Bronchial epithelial cell (primary cell): ENCODE measurements at places on chromosomes 1 and 21.

- peak; percentile 70 for DNase-seq
Observed at GRCh38 chr1:178055779-178056471, 38.0 kb upstream of the RASAL2 start.

DNA sequence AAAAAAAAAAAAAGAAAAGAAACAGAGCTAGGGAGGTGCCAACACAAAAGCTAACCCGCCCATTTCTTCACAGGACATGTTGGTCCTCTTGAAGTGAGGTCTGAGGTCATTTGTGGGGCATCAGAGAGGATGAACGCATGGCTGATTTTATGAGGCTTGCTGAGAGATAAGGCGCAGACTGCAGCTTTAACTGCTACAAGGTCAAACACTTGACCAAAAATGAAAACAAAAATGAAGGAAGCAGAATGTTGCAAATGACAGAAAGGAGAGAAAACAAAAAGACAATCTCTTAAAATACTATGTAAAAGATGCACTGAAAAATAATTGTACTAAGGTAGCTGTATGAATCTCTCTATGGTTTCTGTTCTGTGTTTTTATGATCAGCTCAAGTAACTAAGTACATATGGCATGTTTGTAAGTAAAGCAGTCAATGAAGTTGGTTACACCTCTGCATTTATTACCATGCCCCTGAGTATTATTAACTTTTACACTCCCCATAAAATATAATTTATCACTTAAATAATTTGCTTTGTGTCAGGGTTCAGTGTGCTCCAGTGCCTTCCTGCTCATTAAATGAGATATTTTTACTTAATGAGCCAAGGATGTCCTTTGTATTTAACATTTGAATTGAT lies 249.1 kb upstream of the NR5A2 start:
- DNase-seq, result no peak

- peak; percentile 50 for DNase-seq
Observed at GRCh38 chr1:78102082-78102481, 56.3 kb downstream of the GIPC2 start.

DNA sequence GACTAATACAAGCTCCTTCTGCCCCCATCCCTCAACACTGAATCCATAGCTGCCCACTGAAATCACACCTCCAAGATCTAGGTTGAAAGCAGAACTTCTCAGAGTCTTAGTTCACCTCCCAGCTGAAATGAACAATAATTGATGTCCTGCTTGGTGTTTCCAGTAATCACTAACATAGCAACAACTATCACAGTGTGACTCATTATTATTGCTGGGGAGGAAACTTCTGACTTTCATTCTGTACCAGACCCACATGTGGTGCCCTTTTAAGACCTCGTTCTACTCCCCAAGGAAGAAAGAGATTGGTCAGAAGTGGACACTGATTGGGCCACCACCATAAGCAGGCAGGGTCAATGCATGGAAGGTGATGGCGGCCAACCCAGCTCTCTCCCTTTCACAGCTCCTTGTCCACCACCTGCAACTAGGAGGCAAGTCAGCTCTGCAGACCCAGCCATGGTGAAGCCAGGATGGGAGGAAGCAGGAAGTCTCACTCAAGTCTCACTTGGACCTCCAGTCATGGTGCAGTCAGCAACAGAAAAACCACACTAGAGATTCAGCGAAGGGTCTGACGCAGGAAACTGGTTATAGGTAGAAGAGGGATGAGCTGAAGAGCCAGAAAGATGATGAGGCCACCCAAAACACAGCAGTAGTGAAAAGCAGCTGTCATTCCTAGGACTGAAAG lies 720.2 kb downstream of the PTPRU start:
- no peak for DNase-seq
